ENCODE measurements at places on chromosomes 1 and 21. TPM values are rescaled to one million over a fixed set of nuclear protein-coding genes. Genes with fewer than 3 reads are reported as not detected.
A peak's percentile ranks its signal among the peaks of the same experiment; 100 is the strongest.

- no peak for DNase-seq
These were observed 49.2 kb upstream of the IGSF21 start for GRCh38 chr1:18058206-18058921.

GRCh38 chr1:3821004-3821403 is 24.7 kb upstream of the LRRC47 start:
- peak; percentile 55 for DNase-seq

DNA sequence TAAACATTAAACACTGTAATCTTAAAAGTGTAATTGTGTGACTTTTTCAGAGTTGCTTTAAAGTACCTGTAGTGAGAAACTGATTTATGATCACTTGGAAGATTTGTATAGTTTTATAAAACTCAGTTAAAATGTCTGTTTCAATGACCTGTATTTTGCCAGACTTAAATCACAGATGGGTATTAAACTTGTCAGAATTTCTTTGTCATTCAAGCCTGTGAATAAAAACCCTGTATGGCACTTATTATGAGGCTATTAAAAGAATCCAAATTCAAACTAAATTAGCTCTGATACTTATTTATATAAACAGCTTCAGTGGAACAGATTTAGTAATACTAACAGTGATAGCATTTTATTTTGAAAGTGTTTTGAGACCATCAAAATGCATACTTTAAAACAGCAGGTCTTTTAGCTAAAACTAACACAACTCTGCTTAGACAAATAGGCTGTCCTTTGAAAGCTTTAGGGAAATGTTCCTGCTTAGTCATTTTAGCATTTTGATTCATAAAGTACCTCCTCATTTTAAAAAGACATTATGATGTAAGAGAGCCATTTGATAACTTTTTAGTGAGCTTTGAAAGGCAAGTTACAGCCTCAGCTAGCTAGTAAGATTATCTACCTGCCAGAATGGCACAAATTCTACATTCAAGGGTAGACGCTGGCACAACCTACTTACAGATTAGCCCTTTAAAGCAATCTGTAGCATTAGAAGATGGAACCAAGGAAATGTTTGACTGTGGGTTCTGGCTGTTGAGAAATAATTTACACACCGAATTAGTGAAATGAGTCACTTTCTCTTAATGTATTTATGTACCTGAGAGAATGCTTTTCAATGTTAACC is 9.4 kb downstream of the SOD1 start:
- no peak for DNase-seq

DNA sequence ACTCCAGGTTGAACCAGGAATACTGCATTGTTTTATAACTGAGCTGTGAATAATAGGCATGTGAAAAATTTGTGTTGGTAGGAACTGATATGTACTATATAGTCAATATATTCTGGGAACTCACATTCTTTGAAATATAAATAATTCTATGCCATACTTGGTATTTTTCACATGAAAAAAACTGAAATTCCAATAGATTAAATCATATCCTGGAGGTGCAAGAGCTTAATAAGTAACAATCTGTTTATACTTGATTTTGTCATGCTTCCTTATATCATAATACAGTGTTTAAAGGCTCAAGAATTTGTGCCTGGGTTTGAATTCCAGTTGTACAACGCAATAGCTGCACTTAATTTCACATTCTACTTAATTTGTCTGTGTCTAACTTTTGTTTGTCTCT is 387.0 kb downstream of the USP25 start:
- DNase-seq = no peak

DNA sequence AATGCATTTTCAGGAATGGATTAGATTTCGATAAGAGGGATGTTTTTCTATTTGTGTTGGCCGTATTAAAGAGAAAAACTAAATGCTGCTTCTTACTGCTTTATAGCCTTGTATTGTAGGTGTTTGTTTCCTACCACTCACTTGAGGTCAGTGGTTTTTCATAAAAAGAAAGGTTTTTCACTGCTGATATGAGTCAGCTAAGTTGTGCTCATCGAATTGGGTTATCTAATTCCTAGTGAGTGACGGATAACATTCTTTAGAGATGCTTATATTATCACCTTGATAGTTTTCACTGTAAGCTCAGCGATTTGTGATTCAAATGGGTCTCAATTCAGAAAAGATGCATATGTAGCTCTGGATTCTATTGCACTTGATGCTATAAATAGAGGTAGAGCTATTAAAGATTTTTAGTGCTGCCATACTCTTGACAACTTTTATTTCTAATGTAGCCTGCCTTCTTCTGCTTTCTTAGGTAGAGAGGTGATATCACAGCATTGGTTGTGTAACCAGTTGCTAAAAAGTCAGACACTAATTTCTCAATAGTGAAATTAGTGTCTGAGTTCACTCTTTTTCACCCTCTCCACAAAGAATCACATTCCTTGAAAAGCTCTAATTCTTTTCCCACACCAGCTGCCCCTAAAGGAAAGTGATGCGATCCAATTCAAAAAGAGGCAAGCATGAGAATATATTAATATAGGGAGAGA is 180.0 kb downstream of the RASAL2 start:
- DNase-seq = no peak

DNA sequence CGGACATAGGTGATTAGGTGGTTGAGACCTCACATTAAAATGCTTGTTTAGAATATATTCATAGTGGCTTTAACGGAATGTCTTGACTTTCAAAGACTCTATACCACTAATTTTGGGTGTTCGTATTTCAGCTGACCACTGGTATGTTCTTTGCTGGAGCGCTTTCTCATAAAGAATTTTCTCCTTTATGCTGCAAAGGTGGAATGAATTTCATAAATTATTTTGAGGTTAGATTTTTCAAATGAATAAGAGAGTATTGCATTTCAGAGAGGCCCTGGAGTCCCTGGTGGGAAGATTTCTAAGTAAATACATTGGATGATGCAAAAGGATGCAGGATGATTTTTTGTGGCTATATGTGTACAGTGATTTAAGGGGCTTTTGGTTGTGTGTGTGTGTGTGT is 55.8 kb downstream of the HUNK start:
- DNase-seq = no peak

Gene RBP7
- total RNA-seq = 1.6 TPM

DNA sequence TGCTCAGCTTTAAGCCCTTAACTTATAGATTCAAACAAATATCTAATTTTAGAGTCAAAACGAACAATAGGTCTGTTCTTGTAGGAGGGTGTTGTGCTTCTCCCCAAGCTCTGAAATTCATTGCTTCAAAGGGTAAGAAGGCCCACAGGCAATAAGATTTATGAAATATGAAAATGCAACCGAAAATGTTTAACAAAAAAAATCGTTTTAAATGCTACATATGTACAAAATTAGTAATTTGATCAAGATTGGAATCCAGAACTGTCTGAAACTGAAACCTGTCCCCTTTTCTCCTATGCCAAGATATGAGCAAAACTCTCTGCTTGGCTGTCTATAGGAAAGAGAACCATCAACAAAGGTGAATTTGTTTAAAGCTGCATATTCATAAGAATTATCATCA is 534.3 kb downstream of the PLPP3 start:
- DNase-seq = no peak
